ENCODE measurements at places on chromosomes 5 and 9.

- no peak for DNase-seq
These were observed 67.8 kb downstream of the RALGPS1 start for GRCh38 chr9:126982215-126983002.

DNA sequence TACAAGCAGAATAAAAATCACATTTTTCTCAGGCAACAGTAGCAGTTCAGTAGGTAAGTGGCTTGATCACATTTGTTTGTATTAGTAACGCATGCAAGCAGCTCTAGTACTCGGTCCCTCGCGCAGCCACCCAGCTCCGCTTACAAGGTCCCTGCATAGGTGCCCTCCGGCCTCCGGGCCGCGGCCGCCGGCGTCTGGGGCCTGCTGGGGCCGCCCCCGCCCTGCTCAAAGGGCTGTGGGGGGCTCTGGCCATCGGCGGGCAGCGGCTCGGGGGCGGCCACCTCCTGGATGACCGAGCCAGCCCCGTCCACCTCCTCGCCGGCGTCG, 50.2 kb upstream of the UBAC1 start:
- DNase-seq: no peak

DNA sequence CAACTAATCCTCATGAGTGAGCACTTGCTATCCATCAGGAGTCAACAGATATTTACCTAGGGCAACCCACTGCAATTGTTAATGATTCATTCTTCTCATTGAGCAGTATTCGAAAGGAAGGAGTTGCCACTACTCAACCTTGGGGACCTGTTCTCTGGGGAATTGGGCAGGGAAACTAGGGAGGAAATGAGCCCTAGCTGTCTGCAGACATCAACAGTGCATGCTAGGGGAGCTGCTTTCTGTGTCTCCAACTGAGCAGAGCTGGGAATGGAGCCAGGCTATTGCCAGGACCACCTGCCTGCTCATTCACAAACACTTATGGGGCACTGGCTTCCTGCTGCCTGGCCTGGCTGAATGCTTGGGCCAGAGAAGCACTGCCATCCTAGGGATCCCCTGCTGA, 183.4 kb downstream of the TMEM38B start:
- DNase-seq: no peak

GRCh38 chr5:128757196-128757959, 207.9 kb upstream of the SLC27A6 start:
- no peak for DNase-seq

- DNase-seq: no peak
These were observed 204.9 kb downstream of the SMARCA2 start for GRCh38 chr9:2220036-2220435.

- no peak for DNase-seq
These were observed 68.0 kb downstream of the DENND4C start for GRCh38 chr9:19298436-19299000.

All from GM06990 (cell line).